HS-27A (cell line): ENCODE measurements at places on chromosomes 2 and 18.

GRCh38 chr2:239594019-239594771 lies 193.4 kb upstream of the HDAC4 start:
- no peak for DNase-seq

- DNase-seq, result no peak
Measured at GRCh38 chr2:100070078-100070477, 72.3 kb downstream of the AFF3 start.

- DNase-seq, result no peak
Measured at GRCh38 chr2:159916511-159916910, 118.5 kb upstream of the CD302 start.

GRCh38 chr2:223488814-223489213 lies 113.3 kb downstream of the SCG2 start:
- no peak for DNase-seq

- no peak for DNase-seq
Measured at GRCh38 chr2:221025398-221025797, 546.7 kb downstream of the EPHA4 start.
